ENCODE measurements at places on chromosomes 3 and 15. TPM values are rescaled to one million over a fixed set of nuclear protein-coding genes. Genes with fewer than 3 reads are reported as not detected.
A peak's percentile ranks its signal among the peaks of the same experiment; 100 is the strongest.

- DNase-seq, result no peak
Measured at GRCh38 chr3:9280451-9281219, 31.2 kb upstream of the SRGAP3 start.

B3GALNT1 gene
- 24.7 TPM for total RNA-seq

- DNase-seq, result no peak
Measured at GRCh38 chr3:149216193-149216869, 5.3 kb downstream of the CP start.

GRCh38 chr15:43292375-43293078 lies 25.8 kb upstream of the TGM5 start:
- DNase-seq, result no peak

GRCh38 chr3:53749448-53749847 lies 96.8 kb downstream of the CHDH start:
- DNase-seq, result no peak

ZNF774 gene
- 1.00 TPM for total RNA-seq

DNA sequence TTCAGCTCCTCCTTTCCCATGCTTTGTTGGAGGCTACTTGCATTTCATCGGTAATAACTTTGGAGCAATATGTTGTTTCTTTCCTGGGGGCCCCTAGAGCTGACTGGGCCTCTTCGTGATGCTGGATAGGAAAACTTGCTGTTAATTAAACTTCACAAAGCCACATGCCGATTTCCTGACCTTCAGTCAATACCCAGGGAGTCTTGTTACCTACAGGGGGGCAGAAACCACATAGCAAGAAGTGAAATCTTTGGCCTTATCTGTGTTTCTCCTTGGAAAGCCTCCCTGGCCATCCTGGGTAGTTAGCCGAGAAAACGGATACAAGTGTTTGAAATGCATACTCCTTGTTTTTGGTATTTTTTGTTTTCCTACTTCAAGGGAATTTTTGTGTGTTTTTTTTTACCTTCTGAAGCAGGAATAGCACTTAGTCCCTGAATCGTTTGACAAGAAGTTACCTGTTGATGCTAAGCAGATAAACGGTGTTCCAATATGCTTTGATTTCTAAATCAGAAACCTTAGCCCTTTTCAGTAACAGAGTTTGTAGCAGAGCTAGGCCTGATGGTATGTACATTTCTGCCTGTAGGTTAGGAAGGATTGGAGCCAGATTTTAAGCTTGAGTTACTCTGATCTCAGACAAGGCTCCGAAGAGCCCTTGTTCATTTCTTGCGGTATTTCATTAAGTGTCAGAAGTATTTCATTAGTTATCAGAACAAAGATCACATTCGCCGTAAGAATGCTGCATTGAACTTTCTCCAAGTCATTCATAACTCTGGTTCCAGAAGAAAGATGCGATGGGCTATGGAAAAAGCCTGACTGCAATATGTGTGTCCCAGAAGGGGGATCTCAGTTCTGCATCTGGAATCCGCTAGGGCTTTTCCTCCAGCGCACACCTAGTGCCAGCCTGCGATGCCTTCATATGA lies 111.5 kb downstream of the THSD4 start:
- no peak for DNase-seq

SEC22C gene
- 59.7 TPM for total RNA-seq

DISP2 gene
- under 0.01 TPM for total RNA-seq

DNA sequence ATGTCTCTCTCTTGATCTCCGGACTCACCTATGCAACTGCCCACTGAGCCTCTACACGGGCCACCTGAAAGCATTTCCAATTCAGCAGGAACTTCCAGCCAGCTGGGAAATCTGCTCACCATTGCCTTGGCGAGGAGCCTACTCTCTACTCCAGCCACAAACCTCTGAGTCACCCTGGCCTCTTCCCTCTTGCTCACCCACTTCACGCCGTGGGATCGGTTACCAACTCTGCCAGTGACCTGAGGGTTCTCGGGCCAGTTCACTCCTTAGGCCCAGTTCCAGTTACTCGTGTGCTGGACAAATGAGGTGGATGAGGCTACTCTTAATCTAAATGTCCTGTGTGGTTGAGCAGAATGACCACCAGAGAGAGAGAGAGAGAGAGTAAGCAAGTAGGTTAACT lies 70.1 kb downstream of the CEMIP start:
- DNase-seq, result peak; percentile 88

GRCh38 chr3:27415202-27415601 lies 46.0 kb upstream of the NEK10 start:
- no peak for DNase-seq

- DNase-seq, result no peak
Measured at GRCh38 chr15:40543082-40543481, 21.8 kb downstream of the CCDC32 start.

DNA sequence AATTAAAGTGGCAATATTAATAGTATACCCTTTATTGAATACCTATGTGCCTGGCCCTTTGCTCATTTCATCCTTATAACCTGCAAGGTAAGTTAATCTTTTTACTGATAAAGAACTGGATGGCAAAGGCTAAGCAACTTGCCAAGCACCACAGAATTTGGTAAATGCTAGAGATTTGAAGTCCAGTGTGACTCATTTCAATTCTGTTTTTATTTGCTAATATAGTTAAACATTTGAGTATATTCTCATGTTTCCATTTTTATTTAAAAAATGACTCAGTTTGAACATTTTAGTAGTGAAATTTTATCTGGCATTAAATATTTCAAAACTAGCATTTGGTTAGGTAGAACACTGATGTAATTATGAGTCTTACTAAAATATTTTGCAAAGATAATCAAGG lies 11.3 kb downstream of the PFN2 start:
- DNase-seq, result no peak

DNA sequence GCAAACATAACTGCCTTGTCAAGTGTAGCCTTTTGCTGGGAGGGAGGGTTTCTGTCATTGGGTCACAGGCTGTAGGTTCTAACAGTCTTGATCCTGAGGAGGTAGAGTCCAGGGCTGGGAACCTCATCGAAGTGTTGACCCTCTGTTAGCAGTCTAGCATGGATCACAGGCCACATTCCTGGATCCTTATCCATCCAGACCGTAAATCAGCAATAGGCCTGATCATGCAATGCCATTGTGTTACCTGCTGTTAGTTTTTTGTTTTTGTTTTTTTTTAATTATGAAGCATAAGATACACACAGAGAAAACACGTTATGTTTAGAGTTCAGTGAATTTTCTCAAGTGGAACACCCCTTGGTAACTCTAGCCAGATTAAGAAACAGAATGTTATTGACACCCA lies 282.0 kb upstream of the TPM1 start:
- DNase-seq, result no peak

GRCh38 chr3:172690936-172691335 lies 19.9 kb downstream of the NCEH1 start:
- DNase-seq, result no peak

DNA sequence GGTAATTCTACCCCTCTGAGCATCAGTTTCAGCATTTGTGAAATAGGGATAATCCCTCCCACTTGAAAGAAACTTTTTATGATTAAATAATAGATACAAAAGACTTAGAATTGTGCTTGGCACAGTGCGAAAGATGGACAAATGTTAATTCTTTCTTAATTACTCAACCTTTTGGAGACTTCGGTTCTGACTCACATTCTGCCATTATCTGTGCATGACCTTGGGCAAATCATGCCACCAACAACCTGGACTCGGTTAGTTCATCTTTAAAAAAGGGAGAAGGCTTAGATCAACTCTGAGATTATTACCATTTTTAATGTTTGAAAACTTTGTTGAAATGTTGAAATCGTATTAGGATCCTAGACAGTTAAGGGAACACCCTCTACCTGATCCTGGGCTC lies 40.6 kb upstream of the POLR2M start:
- DNase-seq, result no peak

GRCh38 chr15:48367483-48367882 lies 36.3 kb downstream of the DUT start:
- DNase-seq, result no peak

DHX30 gene
- 62.3 TPM for total RNA-seq

GRCh38 chr3:46407970-46408369 lies 911 bp downstream of the CCRL2 start:
- no peak for DNase-seq
